ENCODE measurements at places on chromosomes 13 and 19.

DNA sequence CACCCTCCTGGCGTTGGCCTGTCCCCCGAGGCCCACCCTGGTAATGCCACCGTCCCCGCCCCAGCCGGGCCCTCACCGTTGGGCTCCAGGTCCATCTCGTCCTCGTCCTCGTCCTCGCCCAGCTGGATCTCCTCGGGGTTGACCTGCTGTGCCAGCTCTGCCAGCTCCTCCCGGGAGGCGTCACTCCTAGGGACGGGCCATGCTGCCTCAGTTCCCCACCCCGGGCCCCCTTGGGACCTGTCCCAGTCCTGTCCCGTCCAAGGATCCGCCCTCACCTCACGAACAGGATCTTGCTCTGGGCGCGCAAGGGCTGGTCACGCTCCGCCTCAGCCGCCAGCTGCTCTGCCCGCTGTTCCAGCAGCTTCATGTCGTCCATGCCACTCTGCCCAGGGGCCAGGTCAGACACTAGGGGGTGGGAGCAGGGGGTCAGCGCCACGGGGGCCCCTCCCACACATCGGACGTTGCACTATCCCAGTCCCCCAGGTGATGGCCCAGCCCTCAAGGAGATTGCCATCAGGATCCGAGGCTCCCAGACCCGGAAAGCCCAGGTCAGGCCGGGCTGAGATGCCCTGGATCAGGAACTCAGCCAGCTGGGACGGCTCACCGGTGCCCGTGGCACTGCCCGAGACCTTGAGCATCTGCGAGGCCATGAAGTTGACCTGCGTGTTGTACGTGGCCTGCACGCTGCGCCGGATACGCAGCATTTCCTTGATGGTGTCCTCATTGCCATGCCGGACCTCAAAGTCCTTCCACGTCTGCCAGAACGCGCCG lies 9.5 kb downstream of the XAB2 start:
- no peak for DNase-seq

- DNase-seq, result no peak
These were observed 10.9 kb downstream of the MPND start for GRCh38 chr19:4354282-4354681.

DNA sequence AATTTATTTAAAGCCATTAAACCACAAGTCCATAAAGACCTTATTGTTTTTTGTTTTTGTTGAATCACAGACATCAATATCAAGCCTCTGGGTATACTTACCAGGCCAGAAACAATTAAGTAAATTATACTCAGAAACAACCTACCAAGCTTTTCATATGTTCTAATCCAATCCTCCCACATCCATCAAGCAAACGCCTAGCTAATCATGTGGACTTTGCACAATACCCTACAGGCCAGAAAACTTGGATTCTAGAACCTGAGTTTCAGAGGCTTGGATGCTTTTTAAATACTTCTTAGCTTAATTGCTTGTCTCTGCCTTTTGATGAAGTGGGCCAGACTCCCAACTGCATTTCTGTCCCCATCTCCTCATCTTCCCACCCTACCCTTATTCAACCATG lies 39.9 kb downstream of the TGDS start:
- no peak for DNase-seq

- DNase-seq, result no peak
These were observed 99.3 kb downstream of the DOCK9 start for GRCh38 chr13:98878486-98879126.

DNA sequence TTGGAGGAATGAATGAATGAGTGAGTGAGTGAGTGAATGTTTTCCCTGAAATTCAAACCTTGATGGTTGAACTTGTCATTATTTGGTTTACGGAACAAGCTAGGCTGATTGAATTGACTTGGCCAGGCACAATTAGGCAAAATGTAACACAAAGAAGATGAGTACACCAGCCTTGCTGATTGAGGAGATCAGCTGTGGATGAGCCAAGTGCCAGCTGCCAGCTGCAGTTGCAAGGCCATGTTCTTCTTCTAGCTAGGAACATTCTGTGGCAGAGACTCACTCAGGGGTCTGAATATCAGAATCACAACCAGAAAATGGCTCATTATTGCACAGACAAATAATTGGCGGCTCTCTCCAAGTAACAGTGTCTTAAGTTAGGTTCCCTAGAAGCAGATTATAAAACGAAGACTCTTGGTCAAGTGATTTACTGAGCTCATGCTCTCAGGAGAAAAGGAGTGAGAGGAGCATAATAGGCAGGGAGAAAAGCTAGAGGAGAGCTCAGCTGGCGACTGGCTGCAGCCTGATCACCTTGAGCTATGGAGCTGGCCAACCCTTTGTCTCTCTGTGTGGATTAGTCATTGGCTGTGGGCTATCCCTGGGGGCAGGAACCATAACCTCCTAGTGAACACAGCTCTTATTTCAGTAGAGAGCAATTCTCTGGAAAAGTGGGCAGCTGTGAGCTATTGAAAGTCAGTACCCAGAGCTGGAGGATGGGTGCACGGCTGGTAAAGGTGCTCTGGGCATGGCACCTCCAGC lies 225.3 kb upstream of the SERP2 start:
- DNase-seq, result no peak

DNA sequence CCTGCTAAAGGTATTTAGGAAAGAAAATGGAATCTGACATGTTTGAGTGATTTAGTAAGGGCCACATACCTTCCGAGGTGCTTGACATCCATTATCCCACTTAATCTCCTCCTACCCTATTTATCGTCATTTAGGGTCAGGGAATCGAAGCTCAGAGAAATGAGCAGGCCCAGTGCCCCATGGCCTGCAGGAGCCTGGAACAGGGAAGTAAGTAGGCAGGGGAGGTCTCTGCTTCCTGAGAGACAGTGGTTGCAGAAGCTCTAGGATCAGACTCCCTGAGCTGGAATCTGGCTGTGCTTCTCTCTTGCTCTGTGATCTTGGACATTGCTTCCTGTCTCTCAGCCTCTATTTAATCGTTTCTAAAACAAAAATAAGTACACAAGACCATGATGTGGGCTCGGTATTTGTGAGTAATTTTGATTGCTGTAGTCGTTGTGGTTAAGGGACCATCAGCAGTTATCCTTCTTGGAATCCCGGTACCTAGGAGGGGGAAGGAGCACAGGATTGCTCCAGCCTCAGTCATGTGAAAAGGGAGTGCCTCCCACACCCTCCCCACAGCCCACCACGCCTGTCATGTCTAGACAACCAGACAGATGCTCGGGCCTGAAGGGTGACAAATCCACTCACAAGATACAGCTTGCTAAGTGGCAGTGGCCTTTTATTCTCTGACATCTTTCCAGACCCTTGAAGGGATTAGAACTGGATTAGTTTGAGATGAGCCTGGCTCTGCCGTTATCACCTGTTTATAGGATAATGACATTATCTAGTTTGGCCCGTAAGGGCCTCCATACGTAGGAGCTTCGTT lies 169.2 kb upstream of the TSHZ3 start:
- no peak for DNase-seq

- no peak for DNase-seq
These were observed 48.8 kb downstream of the CD320 start for GRCh38 chr19:8259142-8259921.

- no peak for DNase-seq
These were observed 65.6 kb downstream of the IRS2 start for GRCh38 chr13:109720758-109721184.

DNA sequence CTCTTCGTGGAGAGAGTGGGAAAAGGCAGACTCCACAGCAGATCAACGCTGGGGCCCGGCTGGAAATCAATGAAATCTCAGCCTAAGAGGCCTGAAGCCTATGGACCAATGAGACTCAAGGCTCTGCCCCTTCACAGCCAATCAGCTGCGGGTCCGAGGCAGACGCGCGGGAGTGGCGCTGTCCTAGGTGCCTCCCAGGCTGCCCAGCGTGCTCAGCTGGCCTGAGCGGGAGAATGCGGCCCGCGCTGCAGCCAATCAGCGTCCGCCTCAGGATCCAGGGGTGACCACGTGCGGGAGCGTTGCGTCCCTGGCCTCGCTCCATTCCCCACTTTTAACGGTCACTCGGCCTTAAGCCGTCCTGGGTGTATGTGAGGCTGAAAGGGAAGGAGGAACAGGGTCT lies at the start of gene ZBTB32:
Gene ZBTB32, plus strand, starts transcription at position 341 of the 400 bp plus-strand sequence. CDS start 10,069 bp downstream, outside the sequence.
- DNase-seq, result no peak

DNA sequence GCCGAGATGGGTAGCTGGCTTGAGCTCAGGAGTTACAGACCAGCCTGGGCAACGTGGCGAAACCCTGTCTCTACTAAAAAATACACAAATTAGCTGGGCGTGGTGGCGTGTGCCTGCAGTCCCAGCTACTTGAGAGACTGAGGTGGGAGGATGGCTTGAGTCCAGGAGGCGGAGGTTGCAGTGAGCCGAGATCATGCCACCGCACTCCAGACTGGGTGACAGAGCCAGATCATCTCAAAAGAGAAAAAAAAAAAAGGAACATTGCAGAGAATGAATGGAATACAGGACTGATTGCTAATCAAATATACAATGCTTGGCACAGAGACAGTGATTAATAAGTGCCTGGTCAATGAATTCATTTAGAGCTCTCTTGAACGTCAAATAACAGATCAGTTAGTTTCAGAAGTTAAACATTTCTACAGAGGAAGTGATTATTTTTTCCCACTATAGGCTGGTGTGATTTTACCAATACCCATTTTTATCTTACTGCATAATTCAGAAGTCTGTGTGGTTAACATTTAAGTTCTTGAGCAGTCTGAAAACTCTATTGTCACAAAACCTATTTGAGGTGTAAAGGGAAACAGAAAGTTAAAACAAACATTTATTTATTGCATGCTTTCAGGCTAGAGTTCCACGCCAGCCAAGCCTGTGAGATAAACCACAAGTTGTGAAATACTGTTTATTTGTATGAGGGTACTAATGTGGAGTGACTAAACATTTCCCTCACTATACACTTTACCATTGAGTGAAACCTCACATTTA lies 7.7 kb upstream of the TBC1D4 start:
- DNase-seq, result no peak

- no peak for DNase-seq
These were observed 27.4 kb upstream of the SIAH3 start for GRCh38 chr13:45878966-45879365.

GRCh38 chr13:110468986-110469495 lies 92.5 kb downstream of the RAB20 start:
- DNase-seq, result no peak

- DNase-seq, result peak; percentile 88
These were observed 8.6 kb upstream of the NUP62 start for GRCh38 chr19:49937750-49938381.

- DNase-seq, result no peak
These were observed 234.9 kb downstream of the LMO7 start for GRCh38 chr13:75871059-75871458.
